ENCODE measurements at places on chromosomes 7 and 10.

- no peak for DNase-seq
These were observed 105.2 kb upstream of the KDM7A start for GRCh38 chr7:140281960-140282359.

DNA sequence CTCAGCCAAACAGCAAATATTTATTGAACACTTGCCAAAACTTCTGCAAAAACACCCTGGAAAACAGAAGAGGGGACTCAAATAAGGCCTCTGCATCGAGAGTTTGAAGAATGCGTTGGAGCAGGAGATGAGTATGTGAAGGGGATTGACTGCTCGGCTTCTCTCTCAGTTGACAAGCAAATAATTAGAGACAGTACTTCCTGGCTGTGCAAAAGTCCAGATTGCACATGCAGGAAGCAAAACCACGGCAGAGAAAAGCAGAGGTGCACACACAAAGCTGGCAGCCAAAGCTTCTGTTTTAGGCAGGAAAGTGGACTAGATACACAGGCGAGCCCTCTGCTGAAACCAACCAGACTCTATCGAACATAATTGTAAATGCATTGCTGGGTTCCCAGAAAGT, 343.6 kb upstream of the MGMT start:
- no peak for DNase-seq

DNA sequence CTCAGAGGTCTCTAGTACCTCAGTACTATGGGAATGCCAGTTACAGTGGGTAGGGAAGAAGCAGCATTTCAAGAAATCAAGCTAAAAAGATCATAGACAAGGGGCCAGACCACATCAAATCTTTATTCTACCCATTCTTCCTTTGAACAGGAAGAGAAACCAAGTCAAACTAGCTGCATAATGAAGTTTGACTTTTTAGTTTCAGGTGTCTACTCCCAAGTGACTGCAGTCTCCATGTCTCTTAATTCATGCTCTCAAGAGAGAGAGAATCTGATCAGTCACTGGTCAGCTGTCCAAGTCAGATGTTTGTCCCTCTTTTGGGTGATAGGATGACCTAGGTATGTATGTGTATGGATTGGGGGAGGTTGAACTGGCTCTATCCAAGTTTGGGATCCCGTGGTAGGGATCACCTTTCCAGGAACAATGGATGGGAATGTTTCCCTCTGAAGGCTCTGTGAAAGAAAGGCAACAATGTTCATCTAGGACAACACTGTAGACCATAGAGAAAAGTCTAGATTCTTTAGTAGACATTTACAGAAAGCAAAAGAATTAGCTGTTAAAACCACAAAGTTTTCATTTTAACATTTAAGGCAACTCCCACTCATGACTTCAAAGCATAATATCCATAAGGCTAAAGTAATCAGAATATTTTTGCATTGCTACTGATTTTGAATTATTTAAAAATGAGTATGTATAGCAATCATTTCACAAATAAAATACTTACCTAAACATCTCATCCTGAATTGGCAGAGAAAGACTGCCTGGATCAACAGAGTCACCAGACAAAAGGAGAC, 30.1 kb upstream of the PRTFDC1 start:
- no peak for DNase-seq

- DNase-seq: no peak
These were observed 175.0 kb upstream of the PLXNA4 start for GRCh38 chr7:132751244-132751647.

GRCh38 chr7:52691257-52691656, 344.2 kb upstream of the POM121L12 start:
- DNase-seq: no peak

DNA sequence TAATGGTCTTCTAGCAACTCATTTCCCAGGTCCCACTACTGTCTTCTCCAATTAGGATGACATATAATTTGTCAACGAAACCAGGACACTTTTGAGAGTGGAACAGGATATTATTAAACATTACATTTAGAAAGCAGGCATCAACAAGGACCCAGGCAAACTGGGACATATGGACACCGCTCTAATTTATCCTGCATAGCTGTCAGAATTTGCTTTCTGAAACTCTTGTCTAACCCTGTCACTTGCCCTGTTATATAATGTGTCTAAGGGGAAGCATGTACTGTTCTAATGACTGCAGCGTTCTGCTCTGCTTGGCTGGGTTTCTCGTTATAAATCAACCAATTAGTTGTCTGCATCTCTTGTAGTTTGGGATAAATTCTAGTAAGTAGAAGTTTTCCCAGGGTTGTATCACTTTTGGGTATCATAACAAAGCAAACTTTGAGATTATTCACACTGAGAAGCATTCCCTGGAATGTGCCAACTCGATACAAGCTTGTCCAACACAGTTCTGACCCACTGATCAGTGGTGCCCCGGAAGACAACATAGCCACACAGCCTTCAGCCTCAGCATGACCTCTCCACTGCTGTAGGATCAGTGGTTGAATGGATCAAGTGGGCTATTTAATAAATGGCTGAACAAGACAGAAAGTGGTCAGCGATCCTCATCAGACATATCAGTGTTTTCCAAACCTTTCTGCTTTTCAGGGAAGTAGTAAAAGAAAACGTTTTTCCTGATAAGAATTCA, 228.1 kb downstream of the KIF20B start:
- DNase-seq: no peak

GRCh38 chr10:101063548-101064414, 2.0 kb downstream of the KAZALD1 start:
- DNase-seq: no peak

DNA sequence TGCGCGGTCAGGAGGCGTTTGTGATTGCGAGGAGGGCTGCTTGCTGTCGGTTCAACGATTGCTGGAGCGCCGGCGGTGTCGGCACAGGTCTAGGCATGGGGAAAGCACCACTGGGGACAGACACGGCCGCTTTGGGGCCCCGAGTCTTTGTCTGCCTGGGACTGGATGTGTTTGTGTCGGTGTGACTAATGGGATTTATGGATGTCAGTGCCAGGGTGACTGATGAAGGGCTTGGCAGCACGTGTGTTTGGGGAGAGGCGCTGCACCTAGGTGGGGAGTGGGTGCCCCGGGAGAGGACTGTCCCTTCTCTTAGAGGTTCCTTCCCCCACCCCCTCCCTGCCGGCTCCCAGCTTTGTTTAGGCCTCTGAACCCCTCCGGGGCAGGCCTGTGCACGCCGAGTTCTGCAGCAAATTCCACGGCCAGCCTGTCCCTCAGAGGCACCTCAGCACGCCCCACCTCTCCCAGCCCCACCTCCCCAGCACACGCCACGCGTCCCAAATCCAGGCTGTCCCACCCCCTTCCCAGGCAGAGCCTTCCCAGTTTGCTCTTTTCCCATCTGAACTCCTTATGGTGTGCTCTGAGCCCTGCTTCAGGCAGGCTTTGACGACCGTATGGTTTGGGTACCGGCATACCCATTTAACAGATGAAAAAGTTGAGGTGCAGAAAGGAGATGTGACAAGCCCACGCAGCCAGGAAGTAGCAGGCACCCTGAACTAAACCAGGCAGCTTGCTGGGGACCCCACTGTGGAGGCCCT, 6.4 kb upstream of the TNRC18 start:
- DNase-seq: no peak

- DNase-seq: peak; percentile 89
These were observed 123.8 kb downstream of the KCNMA1 start for GRCh38 chr10:77513781-77514331.

DNA sequence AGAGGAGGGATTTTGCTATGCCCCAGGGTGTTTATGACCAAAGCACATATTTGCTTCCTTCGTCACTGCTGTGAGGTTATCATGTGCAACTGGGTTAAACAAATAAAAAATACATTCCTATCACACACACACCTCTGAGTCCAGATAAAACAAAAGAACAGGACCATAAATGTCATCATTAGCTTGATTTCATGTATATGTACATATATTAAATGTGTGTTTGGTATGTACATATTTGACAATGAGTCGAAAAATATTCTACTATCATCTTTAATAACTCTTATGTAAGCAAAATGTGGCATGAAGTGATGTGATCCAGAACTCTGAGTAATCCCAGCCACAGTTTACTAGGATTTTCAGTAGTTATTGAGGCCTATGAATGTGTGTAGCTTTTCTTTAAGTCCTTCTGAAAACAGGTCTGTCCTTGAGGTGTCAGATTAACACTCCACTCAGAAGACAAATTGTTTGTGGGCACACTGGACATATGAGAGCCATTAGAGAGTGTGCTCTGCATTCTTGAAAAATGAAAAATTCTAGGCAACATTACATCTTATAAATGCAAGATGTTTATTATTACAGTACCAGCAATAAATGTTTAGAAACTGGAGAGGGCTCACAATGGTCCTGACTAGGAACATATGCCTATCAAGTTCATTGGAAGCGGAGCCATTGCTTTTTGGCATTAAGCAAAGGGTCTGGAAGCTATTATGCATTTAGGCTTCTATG, 335.1 kb upstream of the SEMA3A start:
- peak; percentile 89 for DNase-seq

DNA sequence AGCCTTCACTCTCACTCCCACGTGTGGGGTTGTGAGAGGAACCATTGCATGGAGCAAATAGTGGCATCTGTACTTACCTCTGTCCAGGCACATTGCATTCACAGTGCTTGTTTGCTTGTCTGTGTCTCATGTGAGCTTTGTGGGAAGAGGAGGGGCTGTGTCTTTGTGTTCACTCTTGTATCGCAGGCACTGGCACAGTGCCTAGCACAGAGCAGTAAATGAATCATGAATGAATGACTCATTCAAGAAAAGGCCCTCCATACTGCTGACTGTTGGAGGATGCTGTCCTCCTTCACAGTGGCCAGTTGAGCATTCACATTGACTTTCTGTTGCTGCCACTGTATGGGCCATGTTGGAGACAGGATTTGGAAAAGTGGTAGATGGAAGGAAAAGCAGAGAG, 125.3 kb downstream of the SORCS3 start:
- no peak for DNase-seq

DNA sequence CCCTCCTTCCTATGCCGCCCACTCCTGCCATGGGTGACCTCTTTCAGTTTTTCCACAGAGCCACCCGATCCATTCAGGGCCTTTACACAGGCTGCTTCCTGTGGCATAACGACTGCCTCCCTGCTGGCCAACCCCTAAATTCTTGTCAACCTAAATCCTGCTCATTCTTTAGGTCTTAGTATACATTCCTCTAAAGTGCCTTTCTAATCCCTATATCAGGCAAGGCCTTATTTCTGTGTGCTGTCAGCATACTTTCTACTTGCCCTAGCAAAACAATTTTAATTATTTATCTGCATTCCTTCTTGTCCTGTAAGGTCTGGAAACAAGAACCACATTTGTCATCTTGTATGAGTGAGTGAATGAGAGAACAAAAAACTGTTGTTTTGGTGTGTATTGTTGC, 132.4 kb downstream of the DNAH11 start:
- DNase-seq: no peak

GRCh38 chr10:130400890-130401289, 264.7 kb downstream of the GLRX3 start:
- DNase-seq: no peak

DNA sequence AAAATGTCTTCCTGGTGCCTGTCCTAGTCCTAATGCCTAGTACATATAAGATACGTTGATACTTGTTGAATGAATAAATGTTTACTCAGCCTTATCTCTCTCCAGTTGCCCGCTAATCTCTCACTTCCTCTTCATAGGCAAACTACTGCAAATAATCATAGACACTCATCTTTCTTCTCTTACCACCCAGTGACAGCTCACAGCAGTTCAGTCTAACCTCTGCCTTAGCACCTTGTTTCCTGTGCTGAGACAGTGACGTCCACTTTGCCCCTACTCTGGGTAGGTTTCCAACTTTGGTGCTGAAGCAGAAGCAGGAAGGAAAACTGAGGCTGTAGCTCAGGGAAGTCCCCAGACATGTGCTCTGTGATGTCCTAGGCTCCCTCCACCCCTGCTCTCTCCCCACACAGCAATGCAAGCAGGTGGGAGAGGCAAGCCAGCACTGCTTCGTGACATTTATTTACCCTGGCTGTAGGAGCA, 45.5 kb upstream of the RHOBTB1 start:
- no peak for DNase-seq

DNA sequence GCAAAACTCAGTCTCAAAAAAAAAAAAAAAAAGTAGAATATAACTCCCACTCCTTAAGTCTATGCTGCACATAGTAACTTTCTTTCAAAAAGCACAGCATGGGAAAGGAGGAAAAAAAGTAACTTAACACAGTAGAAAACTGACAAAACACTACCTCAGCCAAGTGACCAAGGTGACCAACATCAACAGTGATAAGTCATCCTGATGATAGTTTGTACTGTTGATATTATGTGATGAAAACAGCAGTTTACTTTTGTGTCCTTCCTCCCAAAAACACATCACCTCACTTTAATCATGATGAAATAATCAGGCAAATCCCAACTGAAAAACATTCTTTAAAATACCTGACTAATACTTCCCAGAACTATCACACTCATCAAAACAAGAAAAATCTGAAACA, 29.3 kb upstream of the MAT1A start:
- no peak for DNase-seq

GRCh38 chr7:157516911-157517781, 180.3 kb downstream of the DNAJB6 start:
- DNase-seq: no peak

DNA sequence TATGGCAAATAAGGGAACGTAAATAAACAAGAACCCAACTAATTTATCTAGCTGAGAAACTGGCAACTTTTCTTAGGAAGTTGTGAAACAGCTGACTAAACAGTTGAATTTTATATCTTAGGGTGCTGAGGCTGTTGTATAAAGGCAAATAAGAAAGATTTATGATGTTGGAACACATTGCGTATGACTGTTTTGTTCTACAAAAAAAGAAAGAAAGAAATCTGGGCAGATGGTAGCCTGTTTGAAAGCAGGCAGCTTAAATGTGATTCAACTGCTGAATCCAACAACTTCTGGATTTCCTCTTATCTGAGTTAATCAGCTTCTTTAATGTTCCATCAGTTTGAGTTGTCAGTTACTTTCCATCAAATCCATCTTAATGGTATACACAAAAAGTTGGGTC, 214.5 kb downstream of the SNX13 start:
- DNase-seq: no peak

GRCh38 chr10:69089638-69090599, 2.0 kb downstream of the SRGN start:
- no peak for DNase-seq

GRCh38 chr7:36568452-36568849, 155.8 kb downstream of the AOAH start:
- DNase-seq: no peak

DNA sequence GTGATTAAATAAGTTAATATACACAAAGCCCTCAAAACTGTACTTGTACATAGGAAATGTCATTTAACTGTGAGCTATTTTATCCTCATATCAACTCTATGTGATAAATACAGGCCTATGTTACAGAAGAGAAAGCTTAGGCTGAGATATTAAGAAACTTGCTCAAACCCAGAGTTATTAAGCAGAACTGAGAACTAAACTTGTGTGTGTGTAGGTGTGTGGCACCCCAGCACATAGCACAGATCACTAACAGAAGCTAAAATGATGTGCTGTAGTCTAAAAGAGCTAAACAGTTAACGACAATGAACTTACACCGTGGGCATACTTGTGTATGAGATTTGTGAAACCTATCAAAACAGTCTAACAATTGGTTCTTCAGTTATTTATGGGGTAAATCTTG, 34.5 kb downstream of the MTPN start:
- DNase-seq: no peak
